ENCODE measurements at places on chromosomes 5 and 9.
A peak's percentile ranks its signal among the peaks of the same experiment; 100 is the strongest.

DNA sequence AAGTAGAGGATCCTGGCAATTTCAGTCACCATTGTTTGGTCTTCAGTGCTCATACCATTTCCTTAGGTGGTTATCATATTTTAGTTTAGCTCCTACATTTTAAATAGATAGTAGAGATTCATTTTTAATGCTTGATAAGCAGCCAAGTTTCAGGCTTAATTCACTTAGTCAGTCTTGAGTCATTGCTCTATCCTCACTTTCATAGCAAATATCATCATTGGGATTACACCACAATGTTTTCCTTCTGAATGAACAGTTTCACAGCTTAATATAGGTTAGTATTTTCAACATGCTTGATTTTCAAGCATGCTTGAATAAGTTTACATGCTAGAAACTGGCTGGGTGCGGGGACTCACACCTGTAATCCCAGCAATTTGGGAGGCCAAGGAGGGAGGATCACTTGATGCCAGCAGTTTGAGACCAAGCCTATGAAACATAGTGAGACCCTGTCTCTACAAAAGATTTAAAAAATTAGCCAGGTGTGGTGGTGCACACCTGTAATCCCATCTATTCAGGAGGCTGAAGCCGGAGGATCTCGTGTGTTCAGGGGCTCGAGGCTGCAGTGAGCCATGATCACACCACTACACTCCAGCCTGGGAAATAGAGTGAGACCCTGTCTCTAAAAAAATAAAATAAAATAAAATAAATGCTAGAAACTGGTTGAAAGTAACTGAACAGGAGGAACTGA lies 339.9 kb downstream of the ADGRV1 start:
- DNase-seq, result no peak

DNA sequence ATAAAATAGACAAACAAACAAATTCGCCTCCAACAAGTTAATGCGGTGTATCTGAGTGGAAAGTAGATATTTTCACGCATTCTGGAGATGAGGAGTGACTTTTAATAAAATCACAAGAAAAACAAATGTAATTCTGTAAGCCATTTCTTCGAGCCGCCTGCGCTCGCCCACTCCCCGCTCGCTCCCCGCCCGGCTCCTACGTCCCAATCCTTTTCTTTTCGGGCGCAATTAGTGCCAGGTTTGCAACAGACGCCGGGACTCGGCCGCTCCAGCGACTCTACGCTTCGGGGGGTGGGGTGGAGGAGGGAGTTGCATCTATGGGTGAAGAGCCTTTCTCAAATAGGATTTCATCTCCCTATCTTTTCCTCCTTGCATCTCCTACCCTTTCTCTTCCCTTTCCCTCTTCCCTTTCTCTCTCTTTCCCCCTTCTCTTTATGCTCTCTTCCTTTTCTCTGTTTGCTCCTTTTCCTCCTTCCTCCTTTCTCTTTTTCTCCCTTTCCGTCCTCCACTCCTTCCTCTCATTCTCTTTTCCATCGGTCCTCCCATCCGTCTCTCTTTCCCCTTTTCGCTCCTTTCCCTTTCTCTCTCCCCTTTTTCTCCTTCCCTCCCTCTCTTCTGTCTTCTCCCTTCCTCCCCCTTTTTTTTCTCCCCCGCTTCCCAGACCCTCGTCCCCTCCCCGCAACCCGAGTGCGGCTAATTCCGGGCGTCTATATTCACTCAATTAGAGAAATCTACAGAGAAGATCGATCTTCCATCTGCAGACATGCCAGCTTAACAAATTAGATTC lies 6.1 kb upstream of the OTP start:
- no peak for DNase-seq

GRCh38 chr5:50547303-50547702 lies 106.2 kb upstream of the EMB start:
- peak; percentile 66 for DNase-seq

DNA sequence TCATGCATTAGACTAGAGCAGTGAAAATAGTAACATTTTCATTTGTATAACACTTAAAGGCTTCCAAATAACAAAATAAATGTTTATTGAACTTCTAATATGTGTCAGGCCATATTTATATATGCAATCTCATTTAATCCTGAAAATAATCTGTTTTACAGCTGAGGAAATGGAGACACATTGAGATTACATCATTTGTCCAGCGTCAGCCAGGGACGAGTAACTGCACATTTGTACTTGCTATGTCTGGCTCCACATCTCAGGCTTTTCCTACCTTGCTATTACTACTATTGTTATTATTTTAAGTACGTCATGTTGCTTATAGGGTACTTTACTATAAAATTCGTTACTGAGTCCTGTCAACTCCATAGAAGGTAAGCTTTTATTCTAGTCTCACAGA lies 3.8 kb upstream of the C9 start:
- DNase-seq, result no peak

DNA sequence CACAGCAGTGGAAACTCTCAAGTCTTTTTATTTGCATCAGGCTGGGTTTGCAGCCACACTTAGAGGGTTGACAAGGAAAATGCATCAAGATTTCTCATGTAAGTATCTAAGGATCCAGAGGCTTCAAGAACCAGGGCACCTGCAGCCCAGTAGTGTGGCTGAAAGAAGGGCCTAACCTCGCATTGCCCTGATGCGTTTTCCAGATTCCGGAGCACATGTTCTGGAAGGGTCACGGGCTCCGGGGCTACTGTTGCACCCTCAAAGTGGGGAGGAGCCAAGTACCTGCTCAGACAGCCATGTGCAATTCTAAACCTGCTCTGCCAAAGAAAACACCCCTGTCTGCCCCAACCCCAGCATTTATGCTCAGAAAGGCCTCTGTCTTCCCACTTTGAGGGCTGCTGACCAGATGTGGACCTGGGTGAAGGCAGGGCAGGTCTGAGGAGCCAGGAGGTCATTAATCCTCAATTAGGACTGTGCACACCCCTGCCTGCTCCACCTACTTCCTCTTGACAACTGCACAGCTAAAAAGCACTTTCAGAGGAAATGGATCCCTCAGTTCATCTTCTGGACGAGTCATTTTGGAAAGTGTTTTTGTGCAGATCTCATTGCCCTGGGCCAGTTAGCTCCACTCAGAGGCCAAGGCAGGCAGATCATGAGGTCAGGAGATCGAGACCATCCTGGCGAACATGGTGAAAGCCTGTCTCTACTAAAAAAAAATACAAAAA lies 110.7 kb downstream of the SAXO1 start:
- DNase-seq, result no peak

DNA sequence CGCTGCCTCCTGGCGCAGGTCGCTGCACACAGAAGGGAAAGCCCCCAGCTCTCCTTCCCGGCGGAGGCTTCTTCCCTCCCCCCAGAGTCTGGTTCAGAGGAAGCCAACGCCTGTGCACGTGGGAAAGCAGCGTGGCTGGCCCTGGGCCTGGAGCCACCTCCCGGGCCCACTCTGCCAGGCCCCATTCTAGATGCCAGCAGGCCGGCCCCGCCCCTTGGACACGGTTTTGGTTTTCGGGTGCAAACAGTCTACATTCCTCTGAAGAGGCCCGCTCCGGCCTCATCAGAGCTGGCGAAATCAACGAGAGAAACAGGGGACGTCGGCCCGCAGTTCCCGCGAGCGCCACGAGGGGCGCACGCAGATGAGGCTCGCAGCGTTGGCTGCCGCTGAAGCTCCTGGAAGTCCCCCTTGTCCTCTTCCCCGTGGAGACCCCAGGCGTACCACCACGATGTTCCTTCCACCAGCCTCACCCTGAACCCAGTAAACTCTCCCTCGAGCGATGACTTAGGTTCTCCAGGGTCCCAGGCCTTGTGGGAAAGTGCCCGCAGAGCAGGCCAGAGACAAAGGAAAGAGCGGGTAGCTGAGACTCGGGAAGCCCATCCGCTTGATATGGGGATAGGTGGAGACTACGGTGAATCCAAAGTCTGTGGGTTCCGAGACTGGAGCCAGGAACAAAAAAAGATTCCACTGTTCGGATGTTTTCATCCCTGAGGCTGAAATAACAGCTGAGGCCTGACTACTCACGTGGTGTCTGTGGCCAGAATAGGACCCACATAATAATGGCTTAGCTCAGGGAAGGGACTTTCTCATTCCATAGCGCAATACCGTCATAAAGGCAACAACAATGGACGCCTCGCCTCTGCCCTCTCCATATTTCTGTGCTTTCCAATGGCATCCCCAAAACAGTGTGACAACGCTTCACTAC lies 64.2 kb downstream of the KLF4 start:
- DNase-seq, result peak; percentile 74

- no peak for DNase-seq
These were observed 30.9 kb upstream of the PPP2R2B start for GRCh38 chr5:146909255-146910068.

DNA sequence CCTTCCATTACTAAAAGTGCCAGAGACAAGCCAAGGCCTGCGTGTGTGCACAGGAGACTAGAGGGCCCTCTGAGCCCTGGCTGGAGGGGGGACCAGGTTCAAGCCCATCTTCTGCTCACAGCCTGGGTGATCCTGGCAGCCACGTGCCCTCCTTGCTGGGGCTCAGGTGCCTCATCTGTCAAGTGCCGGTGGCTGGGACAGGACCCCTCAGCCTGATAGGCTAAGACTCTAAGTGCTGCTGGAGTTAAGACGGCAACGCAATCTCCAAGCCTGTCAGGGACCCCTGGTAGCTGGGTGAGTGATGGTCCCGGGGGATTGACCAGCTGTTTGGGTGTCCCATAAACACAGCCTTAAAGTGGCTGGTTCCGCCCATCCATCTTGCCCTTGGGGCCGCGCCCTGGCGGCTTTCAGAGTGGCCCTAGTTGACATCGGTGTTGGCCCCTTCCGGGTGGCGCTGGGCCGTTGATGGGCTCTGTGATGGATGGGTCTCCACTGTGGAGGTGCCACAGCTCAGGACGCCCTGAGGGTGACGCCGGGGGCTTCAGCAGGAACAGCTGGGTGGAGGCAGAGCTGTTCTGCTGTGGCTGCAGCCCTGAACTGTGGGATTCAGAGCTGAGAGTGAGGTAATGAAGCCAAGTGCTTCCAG lies 136.2 kb downstream of the BARX1 start:
- DNase-seq, result no peak

GRCh38 chr5:146398826-146399225 lies 48.3 kb upstream of the TCERG1 start:
- peak; percentile 30 for DNase-seq

DNA sequence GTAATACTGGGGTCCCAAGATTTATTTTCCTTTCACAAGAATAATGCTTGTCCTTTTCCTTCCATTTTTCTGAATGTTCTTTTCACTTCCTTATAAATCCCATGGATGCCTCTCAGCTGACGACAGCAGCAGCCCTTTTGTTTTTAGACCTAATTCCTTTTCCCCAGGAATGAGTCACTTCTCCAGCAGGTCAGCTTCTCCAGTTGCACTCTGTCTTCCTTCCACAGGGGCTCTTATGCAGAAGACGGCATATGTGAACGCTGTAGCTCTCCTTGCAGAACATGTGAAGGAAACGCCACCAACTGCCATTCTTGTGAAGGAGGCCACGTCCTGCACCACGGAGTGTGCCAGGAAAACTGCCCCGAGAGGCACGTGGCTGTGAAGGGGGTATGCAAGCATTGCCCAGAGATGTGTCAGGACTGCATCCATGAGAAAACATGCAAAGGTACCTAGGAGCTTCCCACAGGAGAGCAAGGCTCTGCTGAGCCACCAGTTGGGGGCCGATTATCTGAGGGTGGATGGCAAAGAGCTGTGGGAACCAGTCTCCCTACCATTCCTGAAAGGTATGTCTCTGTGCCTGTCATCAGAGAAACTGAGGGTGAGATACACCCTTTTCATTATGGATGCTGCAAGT lies 72.9 kb downstream of the RFK start:
- no peak for DNase-seq

DNA sequence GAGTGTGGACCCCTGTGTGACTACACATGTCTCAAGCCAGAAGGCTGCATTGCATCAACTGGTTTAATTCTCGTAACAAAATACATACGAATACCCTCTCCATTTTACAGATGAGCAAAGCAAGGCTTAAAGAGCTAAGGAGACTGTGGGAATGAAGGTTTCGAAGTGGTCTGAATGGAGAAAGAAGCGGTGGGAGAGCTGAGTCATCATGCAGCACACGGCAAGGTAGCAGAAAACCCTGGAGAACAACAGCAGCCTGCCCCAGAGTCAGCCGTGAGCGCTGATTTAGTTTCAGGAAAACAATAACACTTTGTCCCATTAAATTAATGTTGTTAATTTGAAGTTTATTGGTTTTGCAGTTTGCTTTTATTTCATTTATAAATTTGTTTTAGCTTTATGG lies 223.8 kb downstream of the HSPA4 start:
- DNase-seq, result no peak

DNA sequence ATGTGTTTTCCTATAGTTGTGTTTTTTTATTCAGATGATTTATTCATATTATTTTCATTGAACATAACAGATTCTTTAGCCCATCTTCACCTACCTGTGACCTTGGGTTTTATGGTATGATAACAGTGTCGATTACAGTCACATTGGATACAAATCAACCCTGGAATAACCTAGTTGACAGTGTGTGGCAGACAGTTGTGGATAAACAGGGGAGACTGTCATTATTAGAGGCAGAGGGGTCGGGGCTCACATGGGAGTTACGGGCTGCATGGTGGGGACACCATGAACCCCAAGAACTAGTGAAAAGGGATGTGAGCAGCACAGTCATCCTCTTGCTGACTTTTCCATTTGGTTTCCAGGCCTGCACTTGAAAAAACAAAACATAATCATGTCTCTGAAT lies 29.9 kb upstream of the MAP1B start:
- no peak for DNase-seq

- peak; percentile 93 for DNase-seq
These were observed 6.3 kb upstream of the MXD3 start for GRCh38 chr5:177317959-177318377.

DNA sequence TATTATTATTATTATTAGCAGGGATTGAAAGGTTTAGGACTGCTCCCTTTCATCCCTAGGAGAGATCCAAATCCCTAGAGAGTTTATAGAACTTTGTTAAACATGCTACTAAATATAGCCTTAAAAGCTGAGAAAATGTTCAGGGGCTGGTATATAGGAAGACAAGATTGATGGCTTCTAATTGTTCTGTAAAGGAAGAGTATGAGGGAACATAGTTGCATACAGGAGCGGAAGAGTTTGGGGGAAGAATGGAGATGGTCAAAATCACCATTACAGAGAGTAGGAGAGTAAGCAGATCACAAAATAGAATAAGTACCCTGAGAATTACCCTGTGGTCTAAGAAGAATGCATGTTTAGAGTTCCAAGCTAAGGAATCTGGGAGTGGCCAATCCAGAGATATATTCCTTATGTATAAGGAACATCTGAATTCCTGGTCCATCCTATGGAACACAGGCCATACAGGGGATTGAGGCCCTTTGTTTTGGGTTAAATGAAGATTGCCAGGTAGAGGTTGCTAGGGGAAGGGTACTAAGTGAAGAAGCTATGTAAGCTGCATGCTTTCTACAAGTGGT lies 158.0 kb upstream of the APC start:
- DNase-seq, result no peak

DNA sequence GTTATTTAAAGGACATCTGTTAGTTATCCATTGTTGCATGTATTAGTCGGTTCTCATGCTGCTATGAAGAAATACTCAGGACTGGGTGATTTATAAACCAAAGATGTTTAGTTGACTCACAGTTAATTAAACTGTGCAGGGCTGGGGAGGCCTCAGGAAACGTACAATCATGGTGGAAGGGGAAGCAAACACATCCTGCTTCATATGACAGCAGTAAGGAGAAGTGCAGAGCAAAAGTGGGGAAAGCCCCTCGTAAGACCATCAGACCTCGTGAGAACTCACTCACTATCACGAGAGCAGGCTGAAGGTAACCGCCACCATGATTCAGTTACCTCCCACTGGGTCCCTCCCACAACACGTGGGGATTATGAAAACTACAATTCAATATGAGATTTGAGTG lies 2064.1 kb downstream of the MAT2B start:
- no peak for DNase-seq

GRCh38 chr5:171615705-171616640 lies 169.6 kb upstream of the SMIM23 start:
- DNase-seq, result no peak

- no peak for DNase-seq
These were observed 181.5 kb upstream of the MOCS2 start for GRCh38 chr5:53291047-53291446.

Measured in Karpas-422 (cell line).